ENCODE measurements at places on chromosomes 3 and 15.

GRCh38 chr15:26516102-26516980, 256.5 kb downstream of the GABRB3 start:
- DNase-seq, result no peak

- DNase-seq, result no peak
These were observed 607.5 kb upstream of the NAALADL2 start for GRCh38 chr3:174251681-174252080.

DNA sequence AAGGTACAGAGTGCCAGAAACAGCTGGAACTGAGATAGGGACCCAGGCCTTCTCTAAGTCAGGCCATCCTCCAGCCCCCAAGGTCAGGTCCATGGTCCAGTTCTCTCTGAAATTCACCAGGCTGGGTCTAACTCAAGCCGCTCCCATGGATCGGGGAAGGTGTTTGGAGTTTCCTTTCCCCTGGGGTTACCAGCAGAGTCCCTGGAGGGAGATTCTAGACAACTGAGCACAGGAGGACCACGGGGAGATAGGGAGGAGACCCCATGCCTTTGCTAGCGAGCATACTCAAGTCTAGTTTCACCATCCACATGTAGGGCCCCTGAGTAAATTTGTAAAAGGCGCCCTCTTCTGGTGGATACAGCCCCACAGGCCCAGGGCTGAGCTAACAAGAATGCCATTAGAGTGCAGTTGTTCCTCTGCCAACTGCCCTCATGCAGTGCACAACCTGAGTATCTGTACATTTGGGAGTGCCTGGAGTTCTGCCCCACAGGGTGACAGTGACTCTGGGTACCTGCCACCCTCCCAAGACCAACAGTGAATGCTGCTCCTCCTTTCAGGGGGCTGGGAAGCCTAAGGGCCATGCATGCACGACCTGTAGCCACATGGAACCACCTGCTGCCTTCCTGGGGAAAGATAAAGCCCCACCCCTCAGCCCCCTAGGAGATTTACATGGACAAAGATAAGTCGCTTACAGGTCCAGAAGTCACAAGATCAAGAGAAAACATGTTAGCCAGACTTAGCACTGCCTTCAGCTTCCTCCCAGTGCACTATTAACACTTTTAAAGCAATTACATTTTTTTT, 89.0 kb downstream of the IQSEC1 start:
- DNase-seq, result no peak

DNA sequence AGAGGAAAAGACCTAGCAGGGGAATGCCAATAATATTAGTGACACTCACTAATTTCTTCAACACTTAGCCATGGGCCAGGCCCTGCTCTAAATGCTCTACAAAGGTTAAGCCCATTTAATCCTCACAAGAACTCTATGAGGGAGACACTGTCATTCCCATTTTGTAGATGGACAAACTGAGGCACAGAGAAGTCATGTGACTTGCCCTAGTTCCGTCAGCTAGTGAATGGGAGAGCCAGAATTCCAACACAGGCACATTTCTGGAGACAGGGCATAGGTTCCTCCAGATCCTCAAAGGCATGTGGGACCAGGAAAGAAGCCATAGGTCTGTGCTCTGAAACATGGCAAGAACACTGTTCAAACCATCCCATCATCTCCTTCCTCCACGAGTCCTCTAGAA, 31.5 kb downstream of the LOXL1 start:
- no peak for DNase-seq

Data from NCI-H1417 treated with DMSO at 0.1 percent for 48 hours (cell line).